Stimulated activated CD4-positive, alpha-beta T cell treated with anti-CD3 and anti-CD28 coated beads, Interleukin-1b, Interleukin-23, amount 100 ng/mL, for 48 hours (primary cell): ENCODE measurements at places on chromosomes 16 and 17.
A peak's percentile ranks its signal among the peaks of the same experiment; 100 is the strongest.

DNA sequence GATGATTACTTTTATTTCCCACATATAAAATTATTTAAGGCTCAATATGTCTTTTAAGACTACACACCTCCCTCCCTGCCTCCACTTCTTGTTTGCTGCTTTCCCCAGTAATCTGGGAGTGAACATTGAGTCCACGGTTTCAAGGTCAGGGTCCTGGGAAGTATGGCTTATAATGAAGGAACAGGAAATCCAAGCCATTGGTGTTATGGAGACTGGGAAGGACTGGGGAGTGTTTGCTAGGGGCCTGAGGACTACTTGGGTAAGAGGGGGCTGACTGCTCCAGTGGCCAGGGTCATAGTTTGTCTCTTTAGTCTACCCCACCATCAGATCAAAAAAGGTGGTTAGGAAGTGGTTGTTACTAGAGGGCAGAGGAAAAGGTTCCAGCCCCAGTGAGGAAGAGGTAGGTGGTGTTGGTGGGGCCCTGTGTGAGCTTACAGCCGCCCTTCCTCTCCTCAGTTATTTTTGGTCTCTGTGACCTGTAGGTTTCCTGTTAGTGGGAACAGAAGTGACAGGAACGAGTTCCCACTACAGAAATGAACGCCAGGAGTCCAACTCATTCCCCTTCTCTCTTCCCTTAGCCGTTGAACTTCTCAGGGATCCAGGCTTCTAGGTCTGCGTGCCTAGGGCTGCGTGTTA lies 742 bp upstream of the SLC16A13 start:
- peak; percentile 39 for DNase-seq

- DNase-seq = no peak
Observed at GRCh38 chr16:56368545-56368944, 56.8 kb downstream of the AMFR start.

GRCh38 chr16:50012182-50012581 lies 12.8 kb upstream of the CNEP1R1 start:
- DNase-seq = no peak

DNA sequence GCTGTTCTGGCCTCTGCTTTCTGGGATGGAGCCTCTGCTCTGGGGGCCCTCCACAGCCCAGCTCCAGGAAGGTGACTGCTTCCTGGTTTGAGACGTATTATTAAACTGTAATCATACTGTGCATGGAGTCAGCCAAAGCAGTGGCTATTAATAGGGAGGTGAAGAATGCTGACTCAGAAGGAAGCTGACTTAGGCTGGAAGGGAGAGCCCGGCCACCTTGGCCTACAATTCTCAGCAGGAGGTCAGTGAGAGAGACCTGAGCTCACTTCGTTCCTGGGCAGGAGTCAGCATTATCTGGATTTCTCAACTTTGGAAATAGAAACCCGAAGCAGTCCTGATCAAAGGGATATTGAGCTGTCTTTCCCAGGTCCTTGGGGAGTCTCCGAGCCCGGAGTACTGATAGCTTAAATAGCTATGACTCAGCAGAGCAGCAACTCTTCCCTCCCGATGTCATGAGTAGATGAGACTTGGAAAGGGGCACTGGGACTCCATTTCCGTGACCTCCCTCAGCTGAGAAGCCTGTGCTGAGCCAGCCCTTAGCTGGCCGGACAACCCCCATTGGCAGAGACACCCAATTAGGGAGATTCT lies 91.8 kb downstream of the YPEL2 start:
- DNase-seq = no peak

DNA sequence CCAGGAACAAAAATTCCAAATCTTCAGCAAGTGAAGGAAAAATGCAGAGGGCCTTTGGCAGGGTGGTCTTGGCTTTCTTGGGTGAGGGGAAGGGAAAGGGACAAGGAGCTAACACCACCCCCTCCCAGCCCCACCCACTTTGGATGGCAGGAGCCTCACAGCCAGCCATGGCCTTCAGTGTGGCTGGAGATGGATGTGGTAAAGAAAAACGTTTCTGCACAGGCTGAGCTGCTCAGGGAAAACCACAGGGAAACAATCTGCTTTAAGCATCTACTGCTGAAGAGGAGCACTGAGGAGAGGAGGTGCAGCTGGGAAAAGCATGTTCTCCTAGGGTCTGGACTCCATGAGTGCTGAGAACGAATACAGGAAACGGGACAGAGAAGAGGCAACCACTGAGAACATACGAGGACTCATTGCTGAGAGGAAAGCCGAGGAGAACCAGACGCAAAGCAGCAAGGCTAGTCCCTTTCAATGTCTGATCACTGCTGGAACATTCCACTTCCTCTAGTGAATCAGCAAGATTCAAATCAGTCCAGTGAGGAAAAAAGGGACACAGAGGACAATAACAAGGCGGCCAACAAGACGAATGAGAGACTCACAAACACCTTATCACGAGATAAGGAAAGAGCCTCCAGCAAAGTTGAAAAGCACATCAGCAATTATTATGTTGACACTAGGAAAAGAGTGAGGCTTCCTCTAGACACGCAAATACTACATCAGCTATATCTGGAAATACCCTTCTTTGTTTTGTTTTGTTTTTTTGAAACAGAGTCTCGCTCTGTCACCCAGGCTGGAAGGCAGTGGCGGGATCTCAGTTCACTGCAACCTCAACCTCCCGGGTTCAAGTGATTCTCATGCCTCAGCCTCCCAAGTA lies 41.7 kb downstream of the ZZEF1 start:
- no peak for DNase-seq

GRCh38 chr16:57476546-57477410 lies 9.5 kb downstream of the DOK4 start:
- no peak for DNase-seq
